ENCODE measurements at places on chromosomes 2 and 18. TPM values are rescaled to one million over a fixed set of nuclear protein-coding genes. Genes with fewer than 3 reads are reported as not detected.

DNA sequence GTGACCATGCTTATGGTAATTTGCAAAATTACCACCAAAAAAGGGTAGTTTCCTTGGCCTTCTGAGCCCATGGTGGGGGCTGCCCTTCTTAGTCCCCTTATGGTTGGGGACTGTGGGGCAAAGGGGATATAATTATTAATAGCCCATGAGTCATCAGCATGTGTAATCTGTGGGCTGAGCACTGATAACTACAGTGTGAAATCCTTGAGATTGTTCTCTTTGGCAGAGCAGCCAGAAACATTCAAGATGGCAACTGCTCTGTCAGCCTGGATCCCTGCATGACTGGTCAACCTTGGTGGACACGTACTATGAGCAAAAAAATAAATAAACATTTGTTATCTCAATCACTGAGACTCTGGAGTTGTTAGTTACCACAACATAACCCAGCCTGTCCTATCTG is 61.3 kb downstream of the MGAT4A start:
- DNase-seq, result no peak

DNA sequence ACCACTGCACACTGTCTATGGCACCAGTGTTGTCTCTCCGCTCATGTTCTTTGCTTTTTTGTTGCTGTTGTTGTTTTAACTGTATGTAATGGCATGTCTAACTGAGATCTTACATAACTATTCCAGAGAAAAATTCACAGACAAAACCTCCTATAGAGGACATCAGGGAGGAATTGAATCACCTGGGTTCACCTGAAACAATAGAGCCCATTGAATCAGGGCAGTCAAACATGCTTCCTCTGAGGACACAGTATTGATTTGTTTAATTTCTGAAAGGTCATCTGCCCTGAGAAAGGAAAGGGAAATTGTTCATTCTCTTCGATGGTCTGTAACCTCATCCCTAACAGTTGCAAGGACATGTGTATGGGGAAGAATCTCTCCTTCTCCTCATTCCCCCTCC is 237.5 kb downstream of the SRBD1 start:
- DNase-seq, result no peak

REG1B gene
- not detected for polyA plus RNA-seq

NDC80 gene
- polyA plus RNA-seq, result 43.4 TPM

FER1L5 gene
- polyA plus RNA-seq, result 1.9 TPM

Measured in left kidney (tissue), 8 donors.